H4 (cell line): ENCODE measurements at places on chromosomes 2 and 18. TPM values are rescaled to one million over a fixed set of nuclear protein-coding genes. Genes with fewer than 3 reads are reported as not detected.
A peak's percentile ranks its signal among the peaks of the same experiment; 100 is the strongest.

GRCh38 chr2:139427164-139427563, 647.0 kb upstream of the NXPH2 start:
- no peak for DNase-seq

GRCh38 chr18:29840089-29840488, 1202.5 kb downstream of the DSC3 start:
- DNase-seq: peak; percentile 72

DNA sequence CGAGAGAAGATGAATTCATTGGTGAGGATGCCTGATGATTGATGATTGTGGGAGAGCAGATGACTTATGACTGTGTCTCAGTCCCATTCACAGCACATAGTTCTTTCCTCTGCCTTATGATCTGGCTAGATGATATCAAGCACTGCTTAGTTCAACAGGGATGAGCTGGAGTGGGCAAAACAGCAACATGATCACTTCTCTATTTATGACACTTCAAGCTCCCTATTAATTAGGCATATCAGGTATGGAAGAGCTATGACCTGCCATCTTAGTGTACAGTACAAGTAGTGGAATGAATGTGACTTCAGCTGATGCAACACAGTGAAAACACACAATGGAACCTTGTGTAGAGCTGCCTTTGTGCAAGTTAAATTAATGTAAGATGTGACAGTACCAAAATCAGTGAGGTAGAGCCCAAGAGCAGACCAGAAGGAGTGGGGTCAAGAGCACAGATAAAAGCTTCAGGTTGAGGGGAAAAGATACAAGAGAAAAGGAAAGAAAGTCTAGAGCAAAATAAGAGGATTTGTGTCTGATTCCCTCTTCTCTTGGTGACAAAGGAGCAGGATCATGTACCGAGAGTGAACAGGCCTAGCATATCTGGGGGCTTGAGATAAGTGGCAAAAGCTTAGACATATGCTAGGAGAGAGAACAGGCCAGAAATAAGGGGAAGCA, 93.0 kb upstream of the MYO3B start:
- no peak for DNase-seq

GKN2 gene
- not detected in 2 replicates for total RNA-seq

OSR1 gene
- total RNA-seq: 1.3 TPM in 2 replicates
